ENCODE measurements at places on chromosomes 6 and 20.

GRCh38 chr6:79246891-79247290 is 12.4 kb upstream of the HMGN3 start:
- no peak for DNase-seq

GRCh38 chr6:40822619-40823018 is 216.4 kb downstream of the UNC5CL start:
- no peak for DNase-seq

- no peak for DNase-seq
These were observed 83.9 kb upstream of the BTBD3 start for GRCh38 chr20:11833825-11834224.

- DNase-seq: no peak
These were observed 87.1 kb upstream of the RPS6KA2 start for GRCh38 chr6:166714187-166714510.

DNA sequence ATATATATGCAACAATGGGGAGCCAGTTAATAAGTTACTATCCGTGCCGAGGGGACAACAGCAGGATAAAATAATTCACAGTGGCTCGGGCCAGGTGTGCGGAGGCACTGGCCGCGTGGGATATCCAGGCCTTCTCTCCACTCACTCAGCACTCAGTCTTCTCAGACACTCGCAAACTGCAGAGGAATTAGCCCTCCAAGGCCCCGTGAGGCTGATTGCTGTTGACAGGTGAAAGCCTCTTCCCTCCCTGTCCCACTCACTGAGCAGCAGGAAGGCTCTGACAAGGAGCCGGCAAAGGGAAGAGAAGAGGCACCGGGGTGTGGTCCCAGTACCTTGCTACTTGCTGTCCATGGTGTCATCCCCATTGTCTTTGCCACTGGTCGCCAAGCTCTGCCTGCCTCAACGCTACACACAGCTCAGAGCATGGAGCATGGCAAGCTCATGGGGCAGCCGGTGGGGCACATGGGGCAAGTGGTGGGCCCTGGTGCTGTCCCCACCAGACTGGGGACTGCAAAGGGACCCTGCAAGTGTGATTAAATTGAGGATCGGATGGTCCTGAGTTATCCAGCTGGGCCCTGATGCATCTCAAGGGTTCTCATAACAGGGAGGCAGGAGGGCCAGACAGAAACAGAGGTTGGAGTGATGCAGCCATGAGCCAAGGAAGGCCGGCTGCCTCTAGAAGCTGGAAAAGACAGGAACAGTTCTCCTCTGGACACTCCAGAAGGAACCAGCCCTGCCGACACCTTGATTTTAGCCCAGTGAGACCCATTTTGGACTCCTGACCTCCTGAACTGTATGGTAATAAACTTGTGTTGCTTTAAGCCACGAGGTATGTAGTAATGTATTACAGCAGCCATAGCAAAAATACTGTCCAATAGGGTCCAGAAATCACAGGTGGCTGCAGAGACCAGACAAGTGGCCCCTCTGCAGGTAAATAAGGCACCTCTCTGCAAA is 119.7 kb downstream of the PSMB1 start:
- peak; percentile 13 for DNase-seq

DNA sequence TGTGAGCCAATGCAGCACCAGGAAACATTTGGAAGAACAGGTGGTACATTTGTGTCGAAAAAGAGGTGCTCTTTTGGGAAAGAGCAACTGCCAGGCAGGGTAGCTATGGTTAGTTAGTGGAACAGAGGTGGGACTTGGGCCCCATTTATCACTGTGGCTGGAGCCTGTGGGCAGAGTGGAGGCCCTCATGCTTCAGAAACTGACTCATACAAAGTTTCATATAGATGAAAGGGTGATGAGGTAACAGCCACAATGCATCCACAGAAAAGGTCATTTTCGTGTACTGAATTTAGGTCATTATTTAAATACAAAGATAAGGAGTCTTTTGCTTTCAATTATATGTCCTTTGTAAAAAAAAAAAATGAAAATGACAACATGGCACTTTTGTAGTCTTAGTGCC is 76.4 kb upstream of the HS3ST5 start:
- peak; percentile 0 for DNase-seq

DNA sequence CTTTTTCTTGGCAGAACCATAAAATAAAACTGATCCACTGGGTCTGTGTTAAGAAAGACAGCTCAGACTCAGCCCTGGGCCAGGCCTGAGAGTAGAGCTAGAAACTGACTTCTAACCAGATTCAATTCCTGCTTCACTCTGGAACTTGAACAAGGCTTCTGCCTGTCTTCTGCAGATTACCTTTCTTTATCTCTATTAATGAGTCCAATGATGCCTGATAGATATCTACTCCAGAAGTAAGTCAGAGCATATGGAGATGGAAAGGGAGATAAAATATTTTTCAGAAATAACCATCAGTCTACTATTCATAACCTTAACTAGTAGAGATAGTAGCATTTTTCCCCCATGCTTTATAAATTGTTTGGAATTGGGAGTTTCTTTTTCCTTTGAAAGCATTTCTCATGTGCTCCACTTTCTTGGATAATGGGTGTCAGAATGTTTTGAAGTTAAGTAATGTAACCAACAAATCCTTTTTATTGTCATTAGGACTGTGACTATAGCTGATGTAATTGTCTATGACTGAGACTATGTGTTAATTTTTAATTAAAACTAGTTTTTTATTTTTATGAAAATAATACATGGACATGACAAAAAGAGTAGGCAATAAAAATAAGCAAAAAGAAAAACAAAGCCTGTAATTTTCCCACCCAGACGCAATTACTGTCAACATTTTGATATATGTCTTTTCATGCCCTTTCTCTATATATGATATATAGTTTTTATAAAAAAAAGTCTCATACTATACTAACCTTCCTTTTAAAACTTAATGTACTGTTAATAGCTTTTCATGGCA is 7.2 kb downstream of the SOBP start:
- DNase-seq: no peak

- DNase-seq: no peak
These were observed 9.6 kb downstream of the KLHL32 start for GRCh38 chr6:96934087-96934486.

Data from iris pigment epithelial cell (primary cell).